ENCODE measurements at places on chromosomes 4 and X.
A peak's percentile ranks its signal among the peaks of the same experiment; 100 is the strongest.

DNA sequence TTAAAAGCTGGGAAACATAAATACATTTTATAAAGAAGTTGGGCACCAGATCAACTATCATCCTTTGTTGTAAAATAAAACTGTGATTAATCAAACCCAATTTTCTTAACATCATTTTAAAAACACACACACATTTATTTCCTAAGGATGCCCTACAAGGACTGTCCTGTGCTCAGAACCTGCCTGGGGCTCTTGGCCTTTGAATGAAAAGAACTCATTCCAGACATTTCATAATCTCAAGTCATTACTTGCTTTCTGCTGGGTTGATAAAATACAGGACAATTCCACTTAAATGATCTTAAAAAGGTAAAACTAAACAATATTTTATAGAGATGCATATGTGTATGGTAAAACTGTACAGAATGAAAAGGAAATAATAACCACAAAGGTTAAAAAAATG, 2.8 kb downstream of the SH3D19 start:
- peak; percentile 11 for DNase-seq

GRCh38 chr4:160136021-160136420, 1033.1 kb downstream of the RAPGEF2 start:
- peak; percentile 42 for DNase-seq

DNA sequence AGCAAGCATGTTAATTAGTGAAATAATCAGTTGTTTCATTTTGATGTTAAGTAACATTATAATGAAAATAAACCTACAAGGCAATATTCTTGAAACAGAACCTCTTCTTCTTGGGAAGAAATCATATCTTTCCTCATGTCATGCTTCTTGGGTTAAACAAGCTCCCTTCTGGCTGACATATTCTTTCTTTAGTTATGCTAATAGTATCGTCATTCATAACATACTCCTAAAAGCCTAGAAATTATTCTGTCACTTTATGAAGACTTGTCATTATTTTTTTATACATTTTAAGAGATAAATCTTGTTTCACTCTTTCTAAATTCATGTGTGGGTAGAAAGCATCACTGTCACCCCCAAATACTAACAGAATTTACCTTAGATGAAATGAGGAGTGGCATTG, 1047.0 kb upstream of the GRID2 start:
- DNase-seq: no peak

DNA sequence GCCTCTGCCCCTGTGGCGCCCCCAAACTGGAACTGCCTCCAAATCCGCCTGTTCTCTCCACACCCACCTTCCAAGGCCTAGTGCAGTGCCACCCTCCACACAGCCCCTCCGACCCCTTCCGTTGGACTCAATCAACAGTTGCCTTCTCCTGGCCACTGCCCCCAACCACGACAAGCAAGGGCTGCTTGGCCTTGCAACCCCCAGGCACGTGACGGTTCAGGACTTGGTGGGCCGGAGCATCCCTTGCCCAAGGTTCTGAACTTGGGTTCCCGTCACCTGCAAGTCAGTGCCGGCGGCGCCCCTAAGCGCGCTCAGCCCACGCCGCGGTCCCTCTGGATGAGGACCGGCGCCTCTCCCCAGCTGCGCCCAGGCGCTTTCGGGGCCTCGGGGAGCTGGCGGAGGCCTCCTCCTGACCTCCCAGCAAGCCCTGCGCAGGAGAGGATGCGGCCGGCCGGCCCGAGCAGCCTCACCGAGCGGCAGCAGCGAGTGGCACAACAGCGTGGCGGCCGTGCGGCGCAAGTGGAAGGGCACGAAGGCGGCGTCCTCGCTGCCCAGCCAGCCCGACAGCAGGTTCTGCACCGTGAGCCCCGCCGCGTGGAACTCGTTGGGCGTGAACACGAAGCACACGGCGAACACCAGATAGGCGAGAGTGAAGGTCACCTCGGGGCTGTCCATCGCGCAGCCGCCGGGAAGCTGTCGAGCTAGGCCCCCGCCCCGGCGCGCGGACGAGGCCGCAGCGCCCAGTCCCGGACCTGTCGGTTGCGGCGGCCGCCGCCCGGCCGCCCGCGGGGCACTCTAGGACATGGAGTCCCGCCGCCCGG, 750 bp downstream of the TMEM129 start:
- peak; percentile 50 for DNase-seq

- peak; percentile 5 for DNase-seq
Measured at GRCh38 chrX:4240541-4241194, 527.2 kb upstream of the PRKX start.

- peak; percentile 39 for DNase-seq
Measured at GRCh38 chr4:16027626-16028025, 56.2 kb downstream of the PROM1 start.

GRCh38 chrX:48683411-48683982, at the start of gene WAS:
Gene WAS (plus strand): TSS chrX:48683799. CDS start chrX:48683854, 55 bp downstream.
- DNase-seq: no peak

GRCh38 chrX:2320580-2321327, 180.0 kb downstream of the DHRSX start:
- peak; percentile 35 for DNase-seq

DNA sequence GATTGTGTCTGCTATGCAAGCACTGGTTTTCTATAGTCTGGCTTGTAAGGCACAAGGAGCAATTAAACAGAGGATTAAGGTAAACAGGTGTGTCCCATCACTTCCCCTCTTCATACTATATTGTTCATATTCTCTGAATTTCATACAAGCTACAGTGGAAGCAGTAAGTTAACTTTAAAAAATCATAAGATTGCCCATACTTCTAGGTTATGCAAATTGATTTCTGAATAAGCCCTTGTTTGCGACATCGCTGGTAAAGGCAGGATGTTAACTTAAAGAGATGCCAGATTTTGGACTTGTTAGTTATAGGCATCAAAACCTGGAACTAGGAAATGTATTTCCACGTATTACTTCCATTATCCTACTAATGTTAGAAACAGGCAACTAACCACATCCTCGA, 1.0 kb upstream of the TMEM131L start:
- DNase-seq: no peak

DNA sequence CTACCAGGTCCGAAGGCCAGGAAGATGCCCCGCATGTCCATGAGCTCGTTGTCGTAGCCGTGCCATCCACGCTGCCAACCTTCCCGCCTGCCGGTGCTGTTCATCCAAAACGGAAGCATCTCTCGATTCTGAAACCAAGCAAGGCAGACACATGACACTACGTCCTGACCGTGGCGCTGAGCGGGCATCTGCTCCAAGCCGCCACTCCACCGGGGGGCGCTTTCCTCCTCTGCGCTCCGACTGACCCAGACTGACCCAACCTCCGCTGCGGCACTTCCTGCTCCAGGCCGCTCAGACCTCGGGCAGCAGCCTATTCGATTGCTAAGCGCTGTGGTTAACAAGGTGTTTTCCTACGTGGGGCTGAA, 120.5 kb downstream of the ENPP6 start:
- DNase-seq: peak; percentile 31

DNA sequence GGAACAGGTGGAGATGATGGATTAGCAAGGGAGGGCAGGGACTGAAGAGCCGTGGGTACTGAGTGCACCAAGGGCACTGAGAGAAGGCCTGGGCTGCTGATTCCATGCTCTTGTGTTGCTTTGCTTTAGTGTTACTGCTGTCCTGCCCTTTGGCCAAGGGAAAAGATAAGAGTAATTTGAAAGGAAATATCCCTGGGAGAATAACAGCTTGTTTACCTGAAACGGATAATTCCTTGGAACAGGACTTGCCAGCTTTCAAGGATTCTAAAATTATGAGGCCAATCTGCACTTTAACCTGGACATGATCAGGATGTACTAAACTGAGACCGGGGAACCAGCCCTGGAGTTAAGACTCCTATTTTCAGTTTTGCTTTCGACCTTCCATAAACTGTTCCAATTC, 20.4 kb downstream of the FAM9C start:
- no peak for DNase-seq

DNA sequence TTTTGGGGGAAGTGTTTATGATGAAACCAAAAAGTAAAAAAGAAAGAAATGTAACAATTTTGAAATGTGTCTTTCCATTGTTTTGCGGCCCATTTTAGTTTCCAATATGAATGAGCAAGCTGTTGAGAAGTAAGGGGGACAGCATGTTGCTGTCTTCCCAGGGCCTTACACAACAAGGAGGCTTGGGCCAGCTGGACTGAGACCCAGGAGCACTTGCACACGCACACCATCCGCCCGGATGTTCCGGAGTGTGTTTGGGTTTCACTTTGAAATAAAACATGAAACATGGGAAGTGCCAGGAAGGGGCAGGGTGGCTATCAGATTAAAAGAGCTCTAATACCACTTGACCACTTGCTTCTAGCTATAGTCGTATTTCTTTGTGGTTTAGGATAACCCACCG, 144.4 kb downstream of the NHS start:
- DNase-seq: no peak

- no peak for DNase-seq
Measured at GRCh38 chr4:143882892-143883291, 22.5 kb downstream of the GYPE start.

- no peak for DNase-seq
Measured at GRCh38 chr4:143109376-143109775, 75.3 kb upstream of the USP38 start.

DNA sequence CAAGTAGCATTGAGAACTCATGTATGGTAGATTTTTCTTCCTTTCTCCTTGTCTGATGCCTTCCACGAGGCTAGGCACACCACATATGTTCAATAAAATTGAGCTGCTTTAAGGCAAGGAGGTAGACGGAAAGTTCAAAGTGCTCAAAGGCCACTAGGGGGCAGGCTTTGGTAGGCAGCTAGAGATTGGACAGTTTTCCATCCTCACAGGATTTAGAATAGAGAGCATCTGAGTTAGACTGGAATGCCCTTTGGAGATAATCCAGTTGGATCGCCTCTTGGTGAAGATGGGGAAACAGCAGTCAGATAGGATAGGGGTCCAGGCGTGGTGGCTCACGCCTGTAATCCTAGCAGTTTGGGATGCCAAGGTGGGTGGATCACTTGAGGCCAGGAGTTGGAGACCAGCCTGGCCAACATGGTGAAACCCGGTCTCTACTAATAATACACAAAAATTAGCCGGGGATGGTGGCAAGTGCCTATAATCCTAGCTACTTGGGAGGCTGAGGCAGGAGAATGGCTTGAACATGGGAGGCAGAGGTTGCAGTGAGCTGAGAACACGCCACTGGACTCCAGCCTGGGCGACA, 30.4 kb downstream of the ELF4 start:
- DNase-seq: peak; percentile 64

- DNase-seq: no peak
Measured at GRCh38 chr4:3342182-3342854, 49.5 kb downstream of the RGS12 start.

- DNase-seq: no peak
Measured at GRCh38 chr4:87624698-87625097, 16.4 kb downstream of the DSPP start.

GRCh38 chr4:37528166-37528885, 157.8 kb downstream of the RELL1 start:
- peak; percentile 83 for DNase-seq

DNA sequence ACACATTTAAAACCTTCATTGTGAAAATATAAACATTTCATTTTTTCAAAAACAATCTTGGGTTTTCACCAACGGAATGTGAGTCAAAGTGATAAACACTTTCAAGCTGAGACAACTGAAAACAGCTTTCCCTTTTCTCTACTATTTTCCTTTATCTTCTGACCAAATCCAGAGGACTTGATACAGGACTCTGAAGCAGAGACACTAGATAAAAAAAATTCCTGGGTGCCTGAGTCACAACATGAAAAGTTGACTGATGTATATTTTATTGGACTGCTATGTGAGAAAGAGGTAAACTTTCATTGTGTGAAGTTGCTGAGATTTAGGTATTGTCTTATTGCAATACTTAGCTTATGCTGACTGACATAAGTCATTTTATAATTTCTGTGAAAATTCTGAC, 411.2 kb downstream of the SPOCK3 start:
- no peak for DNase-seq

DNA sequence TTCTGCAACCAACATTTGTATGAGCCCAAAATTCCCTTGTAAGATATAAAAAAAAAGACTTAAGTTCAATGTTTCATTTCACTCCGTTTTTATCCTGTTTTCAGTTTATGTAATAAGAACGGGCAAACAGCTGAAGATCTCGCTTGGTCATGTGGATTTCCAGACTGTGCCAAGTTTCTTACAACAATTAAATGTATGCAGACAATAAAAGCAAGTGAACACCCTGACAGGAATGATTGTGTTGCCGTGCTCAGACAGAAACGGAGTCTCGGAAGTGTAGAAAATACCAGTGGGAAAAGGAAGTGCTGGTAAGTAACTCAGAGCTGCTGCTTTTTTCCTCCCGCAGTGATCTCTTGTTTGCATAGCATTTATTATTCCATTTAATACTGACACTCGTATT, 2.8 kb downstream of the ANKRD37 start:
- no peak for DNase-seq

DNA sequence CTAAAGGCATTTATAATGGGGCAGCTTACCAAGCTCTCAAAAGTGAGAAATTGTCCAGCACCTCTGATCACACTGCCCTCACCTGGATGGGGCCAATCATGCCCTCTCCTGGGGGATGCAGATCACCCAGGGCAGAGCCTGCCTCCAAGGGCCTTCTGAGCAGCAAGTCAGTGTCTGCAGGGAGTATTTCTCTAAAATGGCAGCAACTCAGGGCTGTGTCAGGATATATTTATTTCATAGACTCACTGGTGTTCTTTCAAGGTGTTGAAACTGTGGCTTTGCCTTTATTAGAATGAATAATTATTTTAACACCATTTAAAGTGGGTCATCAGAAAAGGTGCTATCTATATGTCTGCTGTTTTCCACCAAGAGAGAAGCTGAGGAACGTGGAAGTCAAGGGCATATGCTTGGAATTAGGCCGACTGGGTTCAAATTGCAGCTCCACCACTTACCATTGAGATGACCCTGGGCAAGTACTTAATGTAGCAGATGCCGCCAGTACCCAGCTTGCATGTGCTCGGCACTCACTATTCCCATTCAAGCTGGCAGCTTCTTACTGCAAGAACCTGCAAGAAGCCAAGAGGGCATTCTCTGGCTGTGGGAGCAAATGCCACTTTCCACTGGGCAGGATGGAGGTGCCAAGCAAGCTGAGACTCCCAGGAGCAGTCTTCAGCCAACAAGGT, 590.0 kb downstream of the BCOR start:
- DNase-seq: no peak

- peak; percentile 50 for DNase-seq
Measured at GRCh38 chrX:31508338-31508737, 436.5 kb upstream of the FTHL17 start.

DNA sequence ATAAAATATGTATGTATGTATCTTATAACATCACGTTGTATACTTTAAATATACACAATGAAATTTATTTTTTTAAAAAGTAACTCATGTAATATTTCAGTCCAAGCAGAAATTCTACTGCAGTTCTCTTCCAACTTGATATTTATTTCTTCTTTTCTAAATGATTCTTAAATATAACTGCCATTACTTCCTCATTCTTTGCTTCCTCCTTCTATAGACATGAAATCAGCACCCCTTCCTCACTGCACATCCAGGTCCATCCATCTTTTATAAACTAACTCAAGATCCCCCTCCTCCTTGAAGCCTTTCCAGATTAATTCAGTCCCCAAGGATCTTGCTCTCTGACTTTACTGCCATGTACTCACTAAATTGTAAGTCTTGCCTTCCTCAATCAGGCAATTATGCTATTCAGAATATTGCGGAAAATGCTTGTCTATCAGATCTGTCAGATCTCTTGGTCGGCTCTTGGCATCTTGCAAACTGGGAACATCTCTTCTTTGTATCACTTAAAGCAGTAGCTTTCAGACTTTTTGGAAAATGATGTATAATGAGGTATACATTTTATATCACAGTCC, 3.7 kb downstream of the GPRIN3 start:
- DNase-seq: no peak

- no peak for DNase-seq
Measured at GRCh38 chr4:76801621-76802235, 96.2 kb downstream of the SOWAHB start.

- DNase-seq: peak; percentile 57
Measured at GRCh38 chr4:68630371-68630770, 40.1 kb downstream of the UGT2B15 start.
